ENCODE measurements at places on chromosomes 5 and 9.
A peak's percentile ranks its signal among the peaks of the same experiment; 100 is the strongest.

DNA sequence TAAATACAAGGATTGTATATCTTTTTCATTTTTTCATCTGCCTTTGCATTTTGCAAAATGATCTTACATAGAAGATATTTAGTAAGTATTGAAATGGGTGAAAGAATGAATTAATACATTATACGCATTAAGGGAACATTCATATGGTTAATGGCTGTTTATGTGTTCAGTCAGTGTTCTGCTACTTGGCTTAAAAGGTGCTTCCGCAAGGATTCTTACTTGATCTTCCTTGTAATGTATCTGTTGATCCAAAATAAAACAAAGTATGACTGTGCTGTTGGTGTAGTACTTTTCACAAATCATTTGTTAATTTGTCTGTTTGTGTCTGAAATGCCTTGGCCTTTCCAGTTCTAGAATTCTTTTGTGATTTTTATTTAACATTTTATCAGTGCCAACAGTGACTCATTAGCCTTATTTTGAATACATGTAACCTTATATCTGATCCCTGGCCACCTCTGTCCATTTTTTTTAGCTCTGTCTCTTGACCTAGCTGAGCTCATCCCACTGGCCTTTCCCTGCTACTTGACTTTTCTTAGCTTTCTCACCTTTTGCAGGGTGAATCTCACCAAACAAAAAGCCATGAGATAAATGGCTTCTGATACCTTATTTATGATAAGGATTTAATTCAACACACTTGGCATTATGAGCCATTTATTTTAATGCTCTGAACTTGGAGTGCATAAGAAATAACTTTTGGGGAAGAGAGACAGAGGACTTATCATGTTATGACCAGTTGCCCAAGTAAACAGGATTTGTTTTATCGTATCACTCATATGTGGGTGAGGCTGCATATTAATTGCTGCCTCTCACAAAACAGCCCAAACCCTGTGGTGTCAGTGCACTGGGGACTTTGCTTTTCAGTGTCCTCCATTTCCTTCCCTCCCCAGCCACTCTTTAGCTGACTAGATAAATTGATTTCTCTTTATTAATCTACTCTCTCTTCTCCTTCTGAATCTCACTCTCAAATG is 340.3 kb downstream of the KDM4C start:
- peak; percentile 13 for DNase-seq

- peak; percentile 42 for DNase-seq
Measured at GRCh38 chr5:149550594-149551226, 529 bp downstream of the CSNK1A1 start.

GRCh38 chr5:10689391-10690081 is 71.5 kb downstream of the DAP start:
- DNase-seq, result peak; percentile 70

DNA sequence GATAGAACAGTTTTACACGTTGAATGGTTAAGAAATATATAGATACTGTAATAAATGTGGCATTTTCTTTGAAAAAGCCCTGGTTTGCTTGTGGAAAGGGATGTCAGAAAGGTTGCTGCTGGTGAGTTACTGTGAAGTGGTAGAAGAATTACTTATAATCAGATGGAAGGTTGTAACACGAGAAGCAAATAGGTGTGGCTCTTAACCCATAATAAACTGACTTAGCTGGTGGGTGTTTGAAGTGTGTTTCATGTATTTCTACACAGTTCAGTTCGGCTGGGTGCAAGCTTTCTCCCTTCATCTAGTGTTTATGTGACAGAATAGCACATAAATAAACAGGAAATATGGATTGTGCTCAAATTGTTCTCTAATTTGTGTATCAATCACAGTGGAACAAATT is 5.5 kb downstream of the CNOT6 start:
- no peak for DNase-seq

- no peak for DNase-seq
Measured at GRCh38 chr5:178291161-178291561, 58.6 kb upstream of the PHYKPL start.

GRCh38 chr5:44835693-44836092 is 26.9 kb downstream of the MRPS30 start:
- DNase-seq, result no peak

- no peak for DNase-seq
Measured at GRCh38 chr5:169641253-169641652, 4.2 kb downstream of the DOCK2 start.

- DNase-seq, result no peak
Measured at GRCh38 chr5:115463983-115464382, 80.6 kb downstream of the FEM1C start.

DNA sequence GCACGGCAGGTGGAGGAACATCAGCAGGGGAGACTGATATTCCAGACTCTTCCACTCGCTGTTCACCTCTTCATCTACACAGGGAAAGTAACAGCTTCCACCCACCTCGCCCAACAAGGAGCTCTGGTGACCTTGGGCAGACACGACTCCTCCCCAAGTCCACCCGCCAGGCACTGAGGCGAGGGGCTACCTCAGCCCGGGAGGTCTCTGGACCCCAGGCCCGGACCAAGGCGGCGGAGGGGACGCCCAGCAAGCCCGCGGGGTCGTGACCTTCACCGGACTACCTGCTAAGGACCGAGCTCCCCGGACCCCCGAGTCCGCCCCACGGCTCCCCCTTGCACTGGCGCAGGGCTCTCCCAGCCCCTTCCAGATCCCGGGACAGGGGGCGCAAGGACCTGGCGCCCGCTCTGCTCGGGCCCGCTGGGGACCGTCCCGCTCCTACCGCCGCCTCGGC is 70.2 kb upstream of the LPCAT1 start:
- DNase-seq, result no peak

- no peak for DNase-seq
Measured at GRCh38 chr5:56075361-56075760, 80.6 kb upstream of the IL6ST start.

DNA sequence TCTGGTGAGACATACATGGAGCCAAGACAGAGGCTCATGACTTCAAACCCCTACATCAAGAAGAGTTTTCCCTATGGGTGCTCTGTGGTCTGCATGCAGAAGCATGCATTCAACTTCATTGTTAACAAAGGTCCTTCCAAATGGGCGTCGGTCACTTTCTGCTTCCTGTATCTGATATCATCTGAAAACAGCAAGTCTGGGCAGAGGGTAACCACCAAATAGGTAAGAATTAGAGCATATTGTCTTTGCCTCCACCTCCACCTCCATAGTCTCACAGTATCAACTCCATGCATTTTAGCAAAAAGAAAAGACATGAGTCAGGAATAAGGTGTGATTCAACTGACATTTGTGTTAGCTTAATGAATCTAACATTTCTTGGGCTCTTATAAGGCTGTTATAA is 462.9 kb downstream of the DMRT2 start:
- no peak for DNase-seq

DNA sequence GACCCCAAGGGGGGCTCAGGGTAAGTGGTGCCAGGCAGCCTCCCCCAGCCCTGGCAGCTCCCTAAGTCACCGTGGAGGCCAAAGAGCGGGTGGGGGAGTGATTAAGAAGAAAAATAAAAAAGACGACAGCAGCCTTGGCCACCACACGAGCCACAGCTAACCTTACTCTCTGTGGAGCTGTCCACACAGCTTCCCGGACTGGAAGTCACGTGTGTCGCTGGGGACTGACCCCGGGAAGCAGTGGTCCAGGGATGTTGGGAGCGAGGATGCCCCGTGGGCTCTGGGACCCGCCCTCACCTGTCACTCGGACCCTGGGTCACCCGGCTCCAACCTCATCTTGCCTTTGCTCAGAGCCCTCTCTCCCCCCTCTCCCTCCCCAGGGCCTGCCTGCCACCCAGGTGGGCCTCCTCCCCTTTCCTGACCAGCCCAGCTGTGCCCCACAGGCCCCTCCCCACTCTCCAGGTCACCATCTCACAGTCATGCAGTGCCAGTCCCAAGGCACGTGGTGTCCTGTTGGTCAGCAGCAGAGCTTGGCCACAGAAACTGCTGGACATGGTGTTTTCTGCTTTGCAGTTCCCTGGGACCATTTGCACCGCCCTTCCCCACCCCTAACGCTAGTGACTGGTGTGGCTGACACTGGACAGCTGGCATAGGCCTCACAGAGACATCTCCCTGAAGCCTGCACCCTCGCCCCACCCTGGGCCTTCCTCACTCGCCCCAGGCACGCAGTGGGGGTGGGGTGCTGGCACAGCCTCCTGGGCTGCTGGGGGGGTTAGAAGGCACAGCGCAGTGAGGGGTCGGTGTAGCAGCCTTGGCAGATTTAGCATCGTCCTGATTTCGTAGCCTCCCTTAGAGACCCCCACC is 9.8 kb upstream of the EXOC3 start:
- DNase-seq, result no peak

DNA sequence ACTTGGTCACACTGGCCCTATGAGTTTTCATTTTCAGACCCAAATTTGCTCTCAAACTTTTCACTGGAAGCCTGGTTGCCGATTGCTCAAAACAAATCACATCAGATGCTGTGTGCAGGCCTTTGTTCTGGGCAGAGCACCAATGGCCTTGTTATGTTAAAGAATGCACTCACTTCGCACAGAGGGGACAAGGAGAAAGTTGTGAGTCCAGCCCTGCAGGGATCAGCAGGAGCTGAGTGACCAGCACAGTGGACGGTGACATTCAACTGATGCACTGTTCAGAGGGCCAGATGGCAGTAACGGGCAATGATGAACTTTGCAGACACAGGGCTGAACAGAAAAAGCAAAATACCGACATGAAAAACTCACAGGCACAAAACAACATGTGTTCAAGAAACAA is 86.1 kb downstream of the BARX1 start:
- DNase-seq, result no peak

DNA sequence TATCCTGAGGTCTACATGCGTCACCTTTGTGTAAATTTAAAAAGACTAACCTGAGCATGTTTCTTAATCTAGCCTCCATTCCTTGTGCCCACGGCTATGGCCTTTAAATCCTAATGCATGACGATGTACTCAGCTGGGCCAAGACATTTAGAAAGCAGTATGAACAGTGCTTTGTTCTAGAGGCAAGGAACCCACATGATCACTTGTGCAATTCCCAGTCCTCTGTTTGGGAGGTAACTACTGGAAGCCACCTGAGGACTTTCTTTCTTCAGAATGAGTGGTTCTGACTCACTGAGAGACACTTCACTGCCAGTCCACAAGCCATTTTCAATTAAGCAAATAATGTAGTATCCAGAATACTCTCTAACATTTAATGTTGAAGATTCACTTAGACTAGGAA is 181.3 kb downstream of the RAB3C start:
- no peak for DNase-seq

- no peak for DNase-seq
Measured at GRCh38 chr5:61758711-61759110, 426.7 kb downstream of the ZSWIM6 start.

GRCh38 chr5:103821361-103821760 is 258.8 kb upstream of the NUDT12 start:
- no peak for DNase-seq

- no peak for DNase-seq
Measured at GRCh38 chr9:36971935-36972488, 62.1 kb downstream of the PAX5 start.

- no peak for DNase-seq
Measured at GRCh38 chr9:38000735-38001134, 68.3 kb downstream of the SHB start.

- no peak for DNase-seq
Measured at GRCh38 chr5:151663617-151664293, 23.0 kb downstream of the SPARC start.

DNA sequence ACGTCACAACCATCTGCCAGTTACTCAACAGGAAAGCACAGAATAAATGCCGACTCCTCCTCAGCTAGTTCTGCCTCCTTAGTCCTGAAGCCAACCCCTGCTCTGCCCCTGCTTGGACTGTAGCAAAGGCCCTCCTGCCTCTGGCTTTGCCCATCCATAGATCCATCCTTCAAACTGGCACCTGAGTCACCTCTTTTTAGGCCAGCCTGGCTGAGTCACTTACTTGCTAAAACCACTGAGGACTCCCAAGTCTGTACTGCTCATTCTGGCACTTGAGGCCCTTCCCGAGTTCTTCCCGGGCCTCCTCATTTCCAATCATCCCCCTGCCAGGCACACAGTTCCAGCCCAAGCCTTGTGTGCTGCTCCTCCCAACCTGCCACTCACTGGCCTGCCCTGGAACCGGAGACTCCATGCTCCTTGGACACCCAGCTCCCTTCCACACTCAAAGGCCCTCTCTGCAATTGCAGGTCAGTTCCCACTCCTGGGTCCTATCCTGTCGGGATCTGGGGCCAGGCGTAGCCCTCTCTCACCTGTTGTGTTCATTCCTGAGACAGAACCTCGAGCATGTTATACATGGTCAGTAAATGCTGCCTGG is 220.1 kb downstream of the DAB2IP start:
- DNase-seq, result peak; percentile 70

GRCh38 chr5:107673368-107674136 is 2.8 kb upstream of the EFNA5 start:
- peak; percentile 91 for DNase-seq

DNA sequence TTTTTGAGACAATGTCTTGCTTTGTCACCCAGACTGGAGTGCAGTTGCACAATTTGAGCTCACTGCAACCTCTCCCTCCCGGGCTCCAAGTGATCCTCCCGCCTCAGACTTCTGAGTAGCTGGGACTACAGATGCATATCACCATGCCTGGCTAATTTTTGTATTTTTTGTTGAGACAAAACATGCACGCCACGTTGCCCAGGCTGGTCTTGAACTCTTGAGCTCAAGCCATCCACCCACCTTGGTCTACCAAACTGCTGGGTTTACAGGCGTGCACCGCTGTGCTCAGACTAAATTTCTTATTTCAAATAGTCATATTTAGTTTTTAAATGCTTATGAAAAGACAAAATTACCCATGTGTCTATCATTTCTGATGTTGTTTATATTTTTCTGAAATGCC is 2324.1 kb downstream of the MAT2B start:
- no peak for DNase-seq

GRCh38 chr9:15509931-15510788 is 610 bp downstream of the PSIP1 start:
- peak; percentile 51 for DNase-seq

GRCh38 chr5:180595381-180596114 is 4.2 kb upstream of the SCGB3A1 start:
- DNase-seq, result no peak

GRCh38 chr5:6545036-6545693 is 87.7 kb downstream of the NSUN2 start:
- no peak for DNase-seq

GRCh38 chr5:639253-639530 is 27.1 kb downstream of the CEP72 start:
- no peak for DNase-seq

GRCh38 chr5:151770383-151771258 is 1.1 kb upstream of the G3BP1 start:
- DNase-seq, result peak; percentile 82

- DNase-seq, result peak; percentile 69
Measured at GRCh38 chr9:96686638-96687335, 31.7 kb upstream of the PRXL2C start.

Measured in ELR (cell line).